Heart right ventricle (tissue), 16 donors: ENCODE measurements at places on chromosomes 4 and X. TPM values are rescaled to one million over a fixed set of nuclear protein-coding genes. Genes with fewer than 3 reads are reported as not detected.

GRCh38 chr4:68366600-68366999 is 16.7 kb upstream of the YTHDC1 start:
- no peak overlapping the region for H3K4me3 ChIP-seq
- peaks cover 13% of the 10 kb centered on the region for H3K27me3 ChIP-seq
- no peak overlapping the region for H3K27ac ChIP-seq

- H3K36me3 ChIP-seq, result no peaks in the 10 kb centered on the region
- no peaks in the 10 kb centered on the region for H3K27me3 ChIP-seq
- DNase-seq, result no peak
- H3K4me1 ChIP-seq, result peaks cover 5% of the 10 kb centered on the region
- no peak overlapping the region for H3K27ac ChIP-seq
Observed at GRCh38 chrX:14936561-14936960, 63.3 kb downstream of the MOSPD2 start.

GRCh38 chrX:149572743-149573142 is 14.5 kb downstream of the MAGEA9B start:
- no peak overlapping the region for H3K4me3 ChIP-seq
- H3K36me3 ChIP-seq, result no peaks in the 10 kb centered on the region
- H3K27ac ChIP-seq, result no peak overlapping the region
- H3K27me3 ChIP-seq, result no peaks in the 10 kb centered on the region
- DNase-seq, result no peak

GRCh38 chr4:53480909-53481308 is 103.5 kb downstream of the FIP1L1 start:
- no peaks in the 10 kb centered on the region for H3K36me3 ChIP-seq
- no peak overlapping the region for H3K27ac ChIP-seq
- no peak for DNase-seq
- H3K4me1 ChIP-seq, result no peaks in the 10 kb centered on the region
- H3K27me3 ChIP-seq, result no peaks in the 10 kb centered on the region

- H3K36me3 ChIP-seq, result no peaks in the 10 kb centered on the region
- H3K27me3 ChIP-seq, result no peaks in the 10 kb centered on the region
- DNase-seq, result no peak
Observed at GRCh38 chr4:81494031-81494431, 22.3 kb upstream of the RASGEF1B start.

GRCh38 chr4:142091691-142092182 is 455.4 kb downstream of the IL15 start:
- H3K36me3 ChIP-seq, result no peaks in the 10 kb centered on the region
- DNase-seq, result no peak
- H3K4me3 ChIP-seq, result no peak overlapping the region

GRCh38 chr4:17781300-17782287 is at the start of gene FAM184B:
Gene FAM184B (minus strand): TSS chr4:17781621. CDS start chr4:17781299, 322 bp downstream.
- peak within 1 kb of the TSS; percentile 51 for H3K4me3 ChIP-seq
- DNase-seq, result no peak
- no peak within 1 kb of the TSS for H3K27ac ChIP-seq
- peaks cover 43% of the 10 kb centered on the region for H3K27me3 ChIP-seq

The LRCH2 gene
- 0.82 TPM for total RNA-seq

The ETDB gene
- total RNA-seq, result not detected
